Osteocyte (in vitro differentiated cells): ENCODE measurements at places on chromosomes 2 and 18. TPM values are rescaled to one million over a fixed set of nuclear protein-coding genes. Genes with fewer than 3 reads are reported as not detected.

DNA sequence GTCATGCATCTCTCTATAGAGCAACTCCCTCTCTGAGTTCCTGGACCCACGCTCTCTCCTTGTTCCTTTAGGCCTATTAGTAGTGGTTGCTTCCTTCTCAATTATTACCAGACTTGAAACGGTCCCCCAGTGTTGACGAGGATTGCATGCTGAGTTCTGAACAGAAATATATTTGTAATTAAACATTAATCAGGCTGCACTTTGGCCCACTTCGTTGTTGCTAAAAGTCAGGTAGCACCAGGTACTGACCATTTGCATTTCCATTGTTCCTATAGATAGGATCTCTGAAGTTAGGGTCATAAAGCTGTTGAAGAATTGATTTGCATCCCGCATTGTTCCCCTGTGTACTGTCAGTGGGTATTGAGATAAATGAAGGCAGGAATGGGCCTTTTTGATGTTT, 36.9 kb upstream of the TTR start:
- no peak overlapping the region for H3K4me3 ChIP-seq
- peaks cover 9% of the 10 kb centered on the region for H3K4me1 ChIP-seq
- H3K36me3 ChIP-seq, result no peaks in the 10 kb centered on the region
- no peak for DNase-seq
- H3K27ac ChIP-seq, result no peak overlapping the region

- no peak overlapping the region for H3K4me3 ChIP-seq
- H3K36me3 ChIP-seq, result no peaks in the 10 kb centered on the region
- peaks cover 2% of the 10 kb centered on the region for H3K27me3 ChIP-seq
- no peak overlapping the region for H3K27ac ChIP-seq
- no peaks in the 10 kb centered on the region for H3K4me1 ChIP-seq
- DNase-seq, result no peak
Measured at GRCh38 chr18:6315517-6316331, 99.0 kb downstream of the L3MBTL4 start.

The SH3BP4 gene
- total RNA-seq, result 60.1 and 62.1 TPM in 2 replicates

DNA sequence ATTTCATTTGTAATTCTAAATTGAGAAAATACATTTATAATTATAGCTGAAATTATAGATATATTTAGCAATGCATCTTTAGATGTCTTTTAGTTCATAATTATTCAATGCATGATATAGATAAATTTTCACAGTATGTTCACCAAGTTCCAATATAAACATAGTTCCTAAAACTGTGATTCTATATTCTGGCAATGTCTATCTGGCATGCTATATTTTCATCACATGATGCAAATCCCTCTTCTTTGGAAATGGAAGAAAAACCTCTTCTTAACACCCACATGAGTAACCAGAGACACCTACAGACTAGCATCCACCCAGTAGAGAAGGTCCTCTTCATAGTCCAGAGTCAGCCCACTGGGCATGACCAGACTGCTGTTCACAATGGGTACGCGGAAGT, 135.8 kb downstream of the DHRS9 start:
- no peak for DNase-seq
- peaks cover 3% of the 10 kb centered on the region for H3K27me3 ChIP-seq
- H3K27ac ChIP-seq, result no peak overlapping the region
- no peak overlapping the region for H3K4me3 ChIP-seq
- no peaks in the 10 kb centered on the region for H3K4me1 ChIP-seq
- H3K36me3 ChIP-seq, result no peaks in the 10 kb centered on the region

The STARD6 gene
- not detected in 2 replicates for total RNA-seq

DNA sequence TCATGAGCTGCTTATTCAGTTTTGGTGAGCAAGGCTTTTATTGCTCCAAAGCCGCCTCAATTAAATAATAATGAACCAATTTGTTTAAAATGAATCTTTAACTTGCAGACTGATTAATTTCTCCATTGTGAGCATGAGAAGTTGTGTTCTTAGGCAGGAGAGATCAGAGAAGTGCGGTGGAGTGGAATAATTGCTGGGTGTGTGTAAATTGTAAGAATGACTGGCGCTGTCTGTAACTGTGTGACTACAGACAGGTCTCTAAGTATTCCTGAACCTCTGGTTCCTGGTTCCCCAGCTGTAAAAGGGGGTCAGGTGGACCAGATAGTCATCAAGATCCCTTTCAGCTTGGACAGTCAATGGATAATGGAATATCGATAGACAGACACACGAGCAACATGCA, 98.0 kb upstream of the EFEMP1 start:
- peaks cover 15% of the 10 kb centered on the region for H3K27me3 ChIP-seq
- no peak overlapping the region for H3K4me3 ChIP-seq
- no peaks in the 10 kb centered on the region for H3K36me3 ChIP-seq
- DNase-seq, result no peak

- DNase-seq, result no peak
- no peaks in the 10 kb centered on the region for H3K36me3 ChIP-seq
- H3K27me3 ChIP-seq, result no peaks in the 10 kb centered on the region
Measured at GRCh38 chr2:165432234-165432966, 37.1 kb upstream of the CSRNP3 start.

- H3K36me3 ChIP-seq, result no peaks in the 10 kb centered on the region
- H3K27me3 ChIP-seq, result no peaks in the 10 kb centered on the region
- H3K27ac ChIP-seq, result peak overlapping the region; percentile 94
- no peak for DNase-seq
- peak overlapping the region; percentile 40 for H3K4me3 ChIP-seq
Measured at GRCh38 chr2:145026456-145027455, 506.8 kb upstream of the ZEB2 start.

The PTPRM gene
- 105 and 117 TPM in 2 replicates for total RNA-seq

GRCh38 chr2:169110419-169110818, 41.1 kb downstream of the DHRS9 start:
- H3K27ac ChIP-seq, result no peak overlapping the region
- peaks cover 8% of the 10 kb centered on the region for H3K27me3 ChIP-seq
- DNase-seq, result no peak
- no peak overlapping the region for H3K4me3 ChIP-seq

GRCh38 chr2:127627740-127628571, 18.0 kb upstream of the GPR17 start:
- no peak overlapping the region for H3K4me3 ChIP-seq
- DNase-seq, result no peak
- H3K27me3 ChIP-seq, result no peaks in the 10 kb centered on the region
- no peaks in the 10 kb centered on the region for H3K36me3 ChIP-seq

- H3K27me3 ChIP-seq, result peaks cover 3% of the 10 kb centered on the region
- no peak overlapping the region for H3K4me3 ChIP-seq
Measured at GRCh38 chr2:129078548-129078947, 759.9 kb upstream of the HS6ST1 start.

- peaks cover 26% of the 10 kb centered on the region for H3K4me1 ChIP-seq
- H3K27me3 ChIP-seq, result no peaks in the 10 kb centered on the region
- no peak overlapping the region for H3K4me3 ChIP-seq
- no peak for DNase-seq
Measured at GRCh38 chr18:7590826-7591560, 23.9 kb downstream of the PTPRM start.

The TXNDC2 gene
- 0.11 and 0.29 TPM in 2 replicates for total RNA-seq

- H3K27me3 ChIP-seq, result no peaks in the 10 kb centered on the region
- no peak overlapping the region for H3K4me3 ChIP-seq
- peaks cover 42% of the 10 kb centered on the region for H3K4me1 ChIP-seq
- H3K27ac ChIP-seq, result peak overlapping the region; percentile 70
Measured at GRCh38 chr18:58314284-58314683, 270.3 kb downstream of the NEDD4L start.

The GRB14 gene
- 0.83 and 2.5 TPM in 2 replicates for total RNA-seq

DNA sequence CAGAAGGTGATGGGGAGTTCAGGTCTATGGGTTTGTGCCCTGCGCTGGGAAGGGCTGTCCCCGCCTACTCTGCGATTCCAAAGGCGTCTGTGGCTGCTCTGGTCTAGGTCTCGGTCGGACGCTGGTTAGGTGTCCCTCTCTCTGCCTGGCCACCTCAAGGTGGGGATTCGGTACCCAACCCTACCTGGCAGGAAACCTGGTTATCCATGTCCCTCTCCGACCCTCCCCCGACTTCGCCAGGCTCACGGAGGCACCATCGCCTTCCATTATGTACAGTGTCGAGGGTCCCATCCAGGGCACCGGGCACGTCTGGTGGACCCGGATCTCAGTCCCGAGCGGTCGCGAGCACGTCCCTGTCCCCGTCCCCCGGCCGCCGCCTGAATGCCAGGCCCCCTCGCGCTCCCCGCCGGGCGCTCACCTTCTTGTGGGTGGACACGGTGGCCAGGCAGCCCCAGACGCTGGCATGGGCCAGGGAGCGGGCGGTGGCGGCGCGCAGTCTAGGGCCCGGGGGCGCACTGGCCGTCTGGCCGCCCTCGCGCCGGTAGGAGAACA, 628 bp downstream of the CREG2 start:
- peaks cover 6% of the 10 kb centered on the region for H3K4me1 ChIP-seq
- peak overlapping the region; percentile 29 for H3K4me3 ChIP-seq
- no peaks in the 10 kb centered on the region for H3K36me3 ChIP-seq
- H3K27me3 ChIP-seq, result peaks cover 67% of the 10 kb centered on the region
- no peak overlapping the region for H3K27ac ChIP-seq

DNA sequence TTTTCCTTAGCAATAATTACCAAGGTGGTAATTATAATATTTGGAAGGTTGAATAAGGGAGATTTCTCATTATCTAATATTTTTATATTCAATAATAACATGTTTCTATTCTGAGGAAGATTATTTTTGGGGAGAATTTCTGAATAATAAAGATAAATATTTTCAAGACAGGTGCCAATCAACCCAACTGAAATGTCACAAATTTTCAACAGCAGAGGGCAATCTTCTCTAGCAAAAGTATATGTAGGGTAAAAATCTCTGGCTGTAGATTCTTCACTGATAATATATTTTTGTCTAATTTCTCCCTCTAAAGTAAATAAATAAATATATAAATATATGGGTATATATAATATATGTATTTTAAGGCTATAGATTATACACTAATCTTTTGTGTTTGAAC, 1187.2 kb upstream of the CRIM1 start:
- peaks cover 24% of the 10 kb centered on the region for H3K27me3 ChIP-seq
- H3K4me1 ChIP-seq, result no peaks in the 10 kb centered on the region
- H3K4me3 ChIP-seq, result no peak overlapping the region
- H3K27ac ChIP-seq, result no peak overlapping the region
- no peak for DNase-seq

The PDE1A gene
- total RNA-seq, result 1.5 and 1.8 TPM in 2 replicates

- no peaks in the 10 kb centered on the region for H3K36me3 ChIP-seq
- no peak for DNase-seq
- peaks cover 77% of the 10 kb centered on the region for H3K4me1 ChIP-seq
- H3K27me3 ChIP-seq, result no peaks in the 10 kb centered on the region
- peak overlapping the region; percentile 91 for H3K27ac ChIP-seq
Measured at GRCh38 chr2:46848447-46848846, 67.2 kb downstream of the MCFD2 start.
